ENCODE measurements at places on chromosomes 1 and 21. TPM values are rescaled to one million over a fixed set of nuclear protein-coding genes. Genes with fewer than 3 reads are reported as not detected.

AGRN gene
- total RNA-seq: 117 TPM

OR2M3 gene
- not detected for total RNA-seq

KCNJ6 gene
- total RNA-seq: not detected

ATP5IF1 gene
- 98.2 TPM for total RNA-seq

CR1 gene
- total RNA-seq: not detected

NCAM2 gene
- total RNA-seq: 0.57 TPM

CHODL gene
- total RNA-seq: 0.10 TPM

All from vein endothelial cell (primary cell).